ENCODE measurements at places on chromosomes 6 and 20. TPM values are rescaled to one million over a fixed set of nuclear protein-coding genes. Genes with fewer than 3 reads are reported as not detected.
A peak's percentile ranks its signal among the peaks of the same experiment; 100 is the strongest.

DNA sequence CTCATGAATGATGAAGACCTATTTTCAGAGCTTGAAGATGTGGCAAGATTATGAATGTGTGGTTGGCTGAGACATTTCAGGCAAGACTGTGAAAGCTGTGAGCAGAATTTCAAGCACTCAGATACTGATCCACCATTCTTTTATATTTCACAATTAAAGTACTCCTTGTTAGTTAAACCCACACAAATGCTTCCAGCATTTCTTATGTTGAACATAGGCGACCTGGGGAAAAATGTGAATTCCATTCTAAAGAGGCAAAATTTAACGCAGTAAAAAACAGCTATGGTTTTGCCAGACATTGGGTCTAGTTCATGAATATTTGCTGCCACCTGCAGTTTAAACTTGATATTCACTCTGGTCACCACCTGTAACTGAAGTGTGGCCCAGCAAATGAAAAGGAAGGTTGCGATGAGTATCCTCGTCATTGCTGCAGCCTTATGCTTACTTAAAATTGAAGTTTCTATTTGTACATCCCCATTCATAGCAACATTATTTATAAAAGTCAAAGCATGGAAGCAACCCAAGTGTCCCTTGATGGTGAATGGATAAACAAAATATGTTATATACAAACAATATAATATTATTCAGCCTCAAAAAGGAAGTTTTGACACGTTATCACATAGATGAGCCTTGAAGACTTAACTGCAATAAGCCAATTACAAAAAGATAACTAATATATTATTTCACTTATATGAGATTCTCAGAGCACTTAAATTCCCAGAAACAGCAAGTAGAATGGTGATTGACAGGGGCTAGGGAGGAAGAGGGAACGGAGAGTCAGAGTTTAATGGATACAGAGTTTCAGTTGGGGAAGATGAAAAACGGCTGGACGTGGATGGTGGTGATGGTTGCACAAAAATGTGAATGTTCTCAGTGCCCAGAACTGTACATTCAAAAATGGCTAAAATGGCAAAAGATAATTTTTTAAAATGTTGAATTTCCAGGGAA is 32.4 kb upstream of the FAM184A start:
- peak; percentile 52 for DNase-seq

DNA sequence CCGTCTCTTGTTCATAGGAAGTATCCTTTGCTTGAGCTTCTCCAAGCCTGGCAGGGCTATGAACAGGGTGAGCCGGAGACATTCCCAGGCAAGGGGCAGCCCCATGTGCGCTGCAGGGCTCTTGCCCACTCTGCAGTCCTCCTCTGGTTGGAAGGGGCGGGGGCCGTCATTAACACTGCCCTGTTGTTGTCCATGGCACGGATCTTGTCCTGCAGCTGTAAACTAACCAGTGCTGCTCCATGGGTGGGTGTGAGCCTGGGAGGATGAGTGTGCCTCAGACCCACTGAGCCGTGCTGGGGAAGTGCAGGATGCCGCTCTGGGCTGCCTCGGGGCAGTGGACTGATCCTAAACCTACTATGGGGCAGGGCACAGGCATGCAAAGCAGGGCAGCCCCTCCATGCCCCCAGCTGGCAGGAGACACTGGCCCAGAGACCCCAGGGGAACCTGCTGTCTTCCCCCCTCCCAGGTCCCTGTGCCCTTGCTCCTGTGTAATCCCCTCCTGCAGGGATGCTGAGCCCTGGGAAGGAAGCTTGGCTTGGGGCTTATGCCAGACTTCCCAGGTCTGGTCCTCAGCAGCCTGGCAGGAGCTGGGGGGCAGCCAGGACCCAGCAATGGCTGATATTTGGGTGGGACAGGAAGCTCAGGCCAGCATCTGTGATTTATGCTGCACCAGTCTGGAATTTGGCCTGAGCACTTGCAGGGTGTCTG is 8.5 kb downstream of the EBF4 start:
- DNase-seq: no peak

DNA sequence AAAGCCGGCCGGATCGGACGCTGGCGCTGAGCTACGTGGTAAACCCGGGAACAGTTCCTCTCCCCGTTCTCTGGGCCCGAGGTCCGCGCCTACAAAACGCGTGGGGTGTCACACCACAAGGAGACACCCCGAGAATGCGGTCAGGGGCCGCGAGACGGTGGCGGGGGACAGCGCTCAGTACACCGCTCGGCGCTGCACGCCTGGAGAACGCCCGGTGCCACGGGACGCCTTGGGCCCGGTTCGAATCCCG is 670 bp downstream of the NCOA5 start:
- DNase-seq: no peak

GRCh38 chr6:44093066-44093465 is 34.2 kb downstream of the MRPL14 start:
- DNase-seq: no peak

DNA sequence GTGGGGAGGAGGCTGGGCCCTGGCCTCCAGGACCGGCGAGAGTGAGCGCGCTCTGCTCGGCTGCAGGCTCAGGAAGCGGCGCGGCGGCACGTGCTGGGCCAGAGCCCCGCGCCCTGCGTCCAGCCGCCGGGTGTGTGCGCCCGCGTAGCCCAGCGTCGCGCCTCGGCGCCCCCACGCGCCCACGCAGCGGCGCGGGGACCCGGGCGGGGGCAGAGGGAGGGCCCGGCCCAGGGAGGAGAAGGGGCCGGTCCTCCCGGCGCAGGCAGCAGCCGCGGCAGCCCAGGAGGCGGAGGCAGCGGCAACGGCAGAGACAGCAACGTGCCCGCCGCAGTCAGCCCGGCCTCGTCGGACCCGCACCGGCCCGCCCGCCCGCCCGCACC is at the start of gene EYA2:
Gene EYA2, plus strand, starts transcription at position 265 of the 380 bp plus-strand sequence. CDS start 95,168 bp downstream, outside the sequence.
- DNase-seq: no peak

DNA sequence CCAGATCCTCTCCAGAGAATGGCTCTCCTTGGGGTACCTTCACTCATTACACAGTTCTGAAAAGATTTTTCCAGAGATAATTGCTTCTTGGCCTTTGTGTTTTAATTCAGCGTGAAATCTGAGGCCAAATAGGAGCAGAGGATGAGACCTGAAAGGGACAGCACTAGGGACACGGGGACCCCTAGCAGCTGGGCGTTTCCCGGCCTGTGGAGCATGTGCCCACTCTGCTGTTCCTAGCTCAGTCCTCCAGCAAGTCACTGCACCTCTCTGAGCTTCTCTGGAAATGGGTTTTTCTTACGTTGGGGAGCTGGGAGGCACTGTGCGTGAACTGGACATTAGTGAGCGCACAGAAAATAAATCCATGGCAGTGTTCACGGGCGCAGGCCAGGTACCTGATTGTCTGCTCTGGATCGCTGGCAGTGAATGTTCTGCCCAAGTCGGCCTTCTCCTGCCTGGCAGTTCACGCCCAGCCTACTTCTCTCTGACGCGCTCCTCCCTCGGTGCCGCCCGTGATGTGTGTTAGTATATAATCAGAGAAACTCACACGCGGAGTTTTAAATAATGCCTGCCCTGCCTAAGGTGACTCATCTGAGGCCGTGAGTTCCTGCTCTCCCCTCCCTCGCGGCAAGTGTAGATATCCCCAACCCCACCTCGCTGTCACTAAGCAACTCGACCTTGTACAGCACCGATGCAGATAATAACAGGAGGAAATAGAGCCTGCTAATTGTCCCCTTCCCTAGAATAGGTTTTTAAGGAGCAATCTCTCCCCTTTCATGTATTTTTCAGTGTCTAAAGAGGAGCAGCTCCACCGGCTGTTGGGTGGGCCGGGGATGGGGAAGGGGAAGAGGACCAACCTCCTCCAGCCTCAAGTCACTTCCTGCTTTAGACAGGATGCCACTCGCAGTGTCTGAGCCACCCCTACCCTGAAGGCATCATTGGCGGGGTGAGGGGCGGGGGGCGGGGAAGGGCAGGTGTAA is 2.7 kb upstream of the TUBB2A start:
- DNase-seq: no peak

- no peak for DNase-seq
Measured at GRCh38 chr20:6730672-6731328, 36.7 kb upstream of the BMP2 start.

- DNase-seq: no peak
Measured at GRCh38 chr20:51583073-51583472, 40.6 kb upstream of the NFATC2 start.

- DNase-seq: no peak
Measured at GRCh38 chr20:40254023-40254772, 434.8 kb downstream of the MAFB start.

- DNase-seq: no peak
Measured at GRCh38 chr6:141541581-141542324, 591.0 kb upstream of the GJE1 start.

DNA sequence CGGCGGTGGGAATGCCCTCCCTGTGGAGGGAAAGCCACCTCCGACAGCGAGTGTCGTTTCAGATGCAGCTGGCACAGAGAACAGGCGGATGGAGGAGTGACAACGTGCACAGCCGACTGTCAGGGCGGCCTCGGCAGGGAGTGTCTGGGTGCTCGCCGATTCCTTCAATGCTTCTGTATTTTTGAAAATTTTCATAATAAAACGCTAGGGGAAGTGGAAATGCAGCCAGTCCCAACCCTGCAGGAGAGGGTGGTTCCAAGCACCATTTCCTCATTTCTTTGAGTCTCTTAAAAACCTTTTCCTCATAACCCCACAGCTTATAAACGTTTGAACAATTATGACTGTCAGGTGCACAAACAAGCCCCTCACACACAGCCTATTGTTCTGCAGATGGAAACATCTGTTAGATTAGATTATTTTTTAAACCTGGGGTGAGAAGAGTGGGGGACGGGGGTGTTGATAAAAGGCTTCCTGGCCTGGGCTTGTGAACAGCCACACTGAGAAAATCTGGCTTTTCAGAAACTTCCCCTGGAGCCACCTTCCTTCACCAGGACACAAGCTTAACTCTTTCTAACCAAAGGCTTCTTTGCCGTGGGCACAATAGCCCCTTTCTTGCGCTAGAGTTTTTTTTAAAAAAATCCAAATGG is 228.9 kb downstream of the ANKRD60 start:
- no peak for DNase-seq

DNA sequence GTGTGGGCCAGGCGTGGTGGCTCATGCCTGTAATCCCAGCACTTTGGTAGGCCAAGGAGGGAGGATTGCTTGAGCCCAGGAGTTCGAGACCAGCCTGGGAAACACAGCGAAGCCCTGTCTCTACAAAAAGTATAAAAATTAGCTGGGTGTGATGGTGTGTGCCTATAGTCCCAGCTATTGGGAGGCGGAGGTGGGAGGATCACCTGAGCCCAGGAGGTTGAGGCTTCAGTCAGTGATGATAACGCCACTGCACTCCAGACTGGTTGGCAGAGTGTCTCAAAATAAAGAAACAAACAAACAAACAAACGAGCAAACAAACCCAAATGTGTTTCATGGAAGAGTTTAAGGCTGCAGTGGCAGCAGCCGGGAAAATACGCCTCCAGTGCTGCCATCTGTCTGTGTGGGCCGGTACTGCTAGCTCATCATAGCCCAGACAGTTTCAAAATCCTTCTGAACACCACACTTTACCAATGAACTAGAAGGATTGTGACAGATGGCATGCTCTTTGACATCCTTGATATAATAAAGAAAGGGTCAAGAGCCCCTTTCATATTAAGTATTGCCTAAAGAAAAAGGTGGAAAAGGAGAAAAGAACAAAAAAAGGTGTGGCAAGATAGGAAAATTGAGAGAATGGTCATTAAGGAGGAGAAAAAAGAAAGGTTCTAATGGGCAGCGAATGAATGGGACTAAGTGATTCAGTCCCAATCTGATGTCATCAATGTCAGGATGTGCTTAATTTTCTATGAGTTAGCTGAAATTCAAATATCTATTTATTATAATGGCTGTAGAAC is 298.6 kb downstream of the SYNE1 start:
- DNase-seq: peak; percentile 8

- peak; percentile 35 for DNase-seq
Measured at GRCh38 chr6:96923871-96924493, 546 bp upstream of the KLHL32 start.

- peak; percentile 22 for DNase-seq
Measured at GRCh38 chr20:41738604-41739206, 120.5 kb upstream of the CHD6 start.

DNA sequence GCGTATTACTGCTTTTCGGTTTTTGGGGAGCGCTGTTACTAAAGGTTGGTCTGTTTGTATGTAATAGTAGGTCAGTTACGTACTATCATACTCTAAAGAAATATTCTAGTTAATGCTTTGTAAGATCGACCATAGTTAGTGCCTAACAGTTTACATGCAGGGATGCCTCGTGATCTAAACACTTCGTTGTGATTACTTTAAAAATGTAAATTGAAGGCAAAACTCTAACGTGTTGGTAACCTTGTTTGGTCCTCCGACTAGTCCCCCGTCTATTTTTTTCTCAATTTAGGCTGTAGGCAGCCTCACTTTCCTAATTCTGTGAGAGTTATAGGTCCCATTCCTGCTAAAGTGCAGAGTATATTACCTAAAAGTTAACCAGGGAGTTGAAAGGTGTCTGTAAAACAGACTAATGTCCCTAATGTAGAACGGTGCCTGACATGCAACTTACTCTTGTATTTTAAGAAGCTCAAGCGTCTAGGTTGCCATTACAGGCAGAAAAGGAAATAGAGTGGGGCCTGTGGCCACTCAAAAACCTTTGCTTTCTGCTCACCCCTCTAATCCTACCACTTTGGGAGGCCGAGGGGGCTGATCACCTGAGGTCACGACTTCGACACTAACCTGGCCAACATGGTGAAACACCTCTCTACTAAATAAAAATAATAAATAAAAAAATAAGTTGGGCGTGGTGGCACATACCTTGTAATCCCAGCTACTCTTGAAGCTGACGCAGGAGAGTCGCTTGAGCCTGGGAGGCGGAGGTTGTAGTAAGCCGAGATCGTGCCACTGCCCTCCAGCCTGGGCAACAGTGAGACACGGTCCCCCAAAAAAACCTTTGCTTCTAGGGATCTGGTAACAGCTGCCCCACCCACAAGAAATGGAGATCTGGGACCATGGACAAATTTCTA is 37.8 kb downstream of the HFE start:
- DNase-seq: no peak

DNA sequence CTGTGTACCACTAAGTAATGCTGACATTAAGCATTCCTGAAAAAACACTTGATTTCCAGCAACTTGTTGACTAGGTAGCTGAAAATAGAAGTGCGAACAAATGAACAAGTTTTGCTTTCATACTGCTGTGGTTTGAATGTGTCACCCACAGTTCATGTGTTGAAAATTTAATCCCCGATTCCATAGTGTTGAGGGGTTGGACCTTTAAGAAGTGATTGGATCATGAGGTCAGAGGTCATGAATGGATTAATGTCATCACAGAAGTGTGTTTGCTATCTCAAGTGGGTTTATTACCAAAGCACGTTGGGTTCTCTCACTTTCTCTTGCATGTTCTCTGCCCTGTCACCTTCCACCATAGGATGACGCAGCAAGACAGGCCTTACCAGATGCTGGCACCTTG is 568.5 kb downstream of the UTRN start:
- no peak for DNase-seq

Gene IL17A
- polyA plus RNA-seq: not detected

Gene MAS1
- polyA plus RNA-seq: 0.03 TPM

Gene SSTR4
- not detected for polyA plus RNA-seq

Gene BNIP5
- polyA plus RNA-seq: 0.33 TPM

Gene SRSF12
- 15.7 TPM for polyA plus RNA-seq

Gene FOXQ1
- polyA plus RNA-seq: 12.1 TPM

Gene CFAP61
- 2.6 TPM for polyA plus RNA-seq

Gene DEFB127
- polyA plus RNA-seq: not detected
